ENCODE measurements at places on chromosomes 1 and 21.

DNA sequence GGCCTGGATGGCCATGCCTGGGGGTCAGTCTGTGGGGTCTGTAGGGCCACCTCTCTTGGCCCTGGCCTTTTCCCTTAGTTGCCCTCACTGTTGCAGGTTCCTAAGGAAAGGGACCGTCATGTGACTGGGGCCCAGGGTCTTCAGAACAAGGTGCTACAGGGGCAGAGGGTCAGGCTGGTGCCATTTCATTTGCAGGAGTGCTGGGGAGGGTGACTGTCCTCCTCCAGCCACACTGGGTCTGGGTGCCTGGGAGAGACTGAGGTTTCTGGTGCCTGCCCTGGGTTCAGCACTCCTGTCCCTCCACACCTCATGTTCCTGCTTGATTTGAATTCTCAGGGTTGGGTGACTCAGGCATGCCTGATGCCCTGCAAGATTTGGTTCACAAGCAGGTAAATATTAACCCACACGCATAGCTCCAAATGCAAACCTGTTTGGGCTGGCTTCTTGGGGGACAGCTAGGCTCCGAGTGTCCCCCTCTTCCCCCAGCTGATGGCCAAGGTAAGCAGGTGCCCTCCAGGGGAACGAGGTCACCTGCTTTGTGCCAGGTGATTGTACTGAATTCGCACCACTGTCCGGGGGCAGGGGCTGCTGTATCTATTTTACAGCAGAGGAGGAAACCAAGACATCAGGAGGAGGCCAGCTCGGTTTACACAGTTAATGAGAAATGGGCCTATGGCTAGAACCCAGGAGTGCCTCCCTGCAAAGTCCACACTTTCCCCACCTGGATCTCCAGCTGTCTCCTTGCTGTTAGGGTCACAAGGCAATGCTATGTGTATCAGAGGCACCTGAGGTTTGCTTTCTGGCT is 20.3 kb downstream of the ARHGEF10L start:
- DNase-seq: no peak

- DNase-seq: no peak
Measured at GRCh38 chr1:939511-940106, 15.9 kb downstream of the SAMD11 start.

GRCh38 chr1:6861075-6861724 is 75.9 kb downstream of the CAMTA1 start:
- DNase-seq: no peak

GRCh38 chr1:112054510-112054909 is 65.0 kb upstream of the KCND3 start:
- no peak for DNase-seq

GRCh38 chr1:191174298-191174697 is 696.6 kb upstream of the BRINP3 start:
- no peak for DNase-seq

GRCh38 chr1:6006882-6007281 is 14.7 kb upstream of the NPHP4 start:
- no peak for DNase-seq

GRCh38 chr1:1777583-1777899 is 729 bp downstream of the NADK start:
- DNase-seq: no peak

DNA sequence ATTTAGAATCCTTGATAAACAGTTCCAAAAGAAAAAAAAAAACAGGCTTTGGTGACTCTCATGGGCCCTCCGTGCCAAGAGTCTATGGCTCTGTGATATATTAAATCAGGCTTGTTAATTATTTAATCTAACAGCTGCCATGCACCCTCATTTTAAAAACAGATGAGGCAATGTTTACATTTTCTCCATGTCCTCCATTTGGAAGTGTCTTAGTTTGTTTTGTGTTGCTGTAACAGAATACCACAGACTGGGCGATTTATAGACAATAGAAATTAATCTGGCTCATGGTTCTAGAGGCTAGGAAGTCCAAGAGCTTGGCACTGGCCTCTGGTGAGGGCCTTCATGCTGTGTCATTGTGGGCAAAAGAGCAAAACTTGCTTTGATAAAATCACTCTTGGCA is 58.0 kb downstream of the B3GALT5 start:
- no peak for DNase-seq

- DNase-seq: no peak
Measured at GRCh38 chr1:227776331-227776771, 39.1 kb upstream of the PRSS38 start.

GRCh38 chr1:34356853-34357252 is 180.1 kb downstream of the C1orf94 start:
- DNase-seq: no peak

GRCh38 chr21:38322311-38322950 is 65.6 kb downstream of the KCNJ15 start:
- no peak for DNase-seq

DNA sequence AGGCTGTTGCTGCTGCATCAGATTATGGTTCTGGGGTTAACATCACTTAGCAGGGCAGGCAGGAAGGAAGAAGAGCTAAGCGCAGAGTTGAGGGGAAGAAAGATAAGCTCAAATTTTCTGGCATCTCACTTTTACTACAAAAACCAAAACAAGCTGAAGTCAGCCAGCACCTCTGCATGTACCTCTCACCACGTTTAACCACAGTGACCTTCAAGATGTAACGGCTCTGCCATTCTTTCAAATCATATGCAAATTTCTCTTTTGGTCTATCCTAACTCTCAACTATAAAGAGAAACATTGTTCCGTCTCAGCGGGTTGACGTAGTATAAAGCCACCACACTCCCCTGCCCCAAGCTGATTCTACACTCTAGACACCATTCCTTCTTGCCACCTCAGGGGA is 154.4 kb downstream of the OMA1 start:
- DNase-seq: no peak

DNA sequence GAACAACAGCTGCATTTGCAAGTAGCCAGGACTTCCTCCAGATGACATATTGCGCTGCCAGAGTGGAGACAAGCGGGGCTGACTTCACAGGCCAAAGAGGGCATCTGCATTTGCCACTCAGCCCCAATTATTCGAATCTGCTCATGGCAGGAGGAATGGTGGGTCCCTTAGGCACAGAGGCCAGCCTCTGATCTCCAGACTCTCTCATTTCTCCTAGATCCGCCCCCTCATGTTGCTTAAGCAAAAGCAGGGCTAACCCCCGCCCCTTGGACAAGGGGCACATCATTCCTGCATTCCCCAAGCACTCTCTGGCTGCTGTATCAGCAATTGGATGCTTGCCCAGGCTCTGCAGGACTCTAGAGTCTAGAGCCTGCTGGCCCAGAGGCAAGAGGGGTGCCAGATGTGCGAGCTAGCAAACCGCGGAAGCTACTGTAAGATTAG is 262.4 kb downstream of the ST6GALNAC3 start:
- DNase-seq: peak; percentile 32

GRCh38 chr1:95685081-95685480 is 451.1 kb downstream of the RWDD3 start:
- no peak for DNase-seq

DNA sequence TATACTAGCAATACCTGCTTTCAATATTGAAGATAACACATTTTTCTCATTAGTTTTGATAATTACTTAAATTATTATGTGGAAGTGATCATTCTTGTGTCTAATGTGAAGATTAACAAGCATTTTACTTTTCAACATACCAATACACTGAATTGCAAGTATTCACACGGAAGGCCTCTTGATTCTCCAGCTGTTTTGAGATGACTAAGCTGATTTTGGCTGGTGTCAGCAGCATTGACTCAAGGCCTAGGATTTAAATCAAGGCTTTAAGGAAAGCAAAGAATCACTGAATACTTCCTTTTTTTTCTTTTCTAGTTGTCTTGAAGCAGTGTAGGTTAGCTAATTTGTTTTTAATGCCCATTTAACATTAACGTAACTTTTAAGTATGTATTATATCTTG is 373.7 kb downstream of the SRGAP2C start:
- no peak for DNase-seq

- no peak for DNase-seq
Measured at GRCh38 chr1:157512036-157512969, 40.0 kb downstream of the FCRL5 start.

DNA sequence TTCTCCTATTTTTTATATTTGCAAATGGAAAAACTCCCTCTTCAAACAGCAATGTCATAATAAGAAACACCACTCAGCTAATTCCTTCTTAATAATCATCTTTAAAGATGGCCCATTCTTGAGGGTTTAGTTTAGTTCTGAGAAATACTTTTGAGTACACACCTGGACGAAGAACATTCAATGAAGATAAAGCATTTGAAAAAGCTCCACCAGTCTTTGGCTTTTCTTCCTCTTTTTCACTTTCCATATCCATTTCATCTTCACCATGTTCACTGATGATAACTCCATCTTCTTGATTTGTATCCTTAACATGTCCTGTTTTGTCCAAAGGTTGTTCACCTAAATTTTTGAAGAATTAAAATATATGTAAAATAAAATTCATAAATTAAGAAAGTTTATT is 7.4 kb downstream of the PAXBP1 start:
- no peak for DNase-seq

GRCh38 chr1:112991402-112992120 is 35.6 kb upstream of the SLC16A1 start:
- no peak for DNase-seq

DNA sequence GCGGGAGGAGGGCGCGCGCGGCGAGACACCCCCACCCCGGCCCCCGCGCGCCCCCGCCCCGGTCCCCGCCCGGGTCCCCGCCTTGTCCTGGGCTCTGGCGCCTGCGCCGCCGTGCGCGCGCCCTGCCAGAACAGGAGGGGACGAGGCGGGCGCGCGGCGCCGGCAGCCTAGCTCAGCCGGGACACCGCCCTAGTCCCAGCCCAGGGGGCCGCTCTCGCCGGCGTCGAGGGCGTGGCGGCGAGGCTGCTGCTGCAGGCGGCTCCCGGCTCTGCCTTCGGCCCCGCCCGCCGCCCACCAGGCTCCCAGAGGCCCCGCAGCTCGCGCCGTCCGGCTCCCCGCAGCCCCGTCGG is at the start of gene RCAN3:
Gene RCAN3 (plus strand): TSS at position 128 of the 350 bp plus-strand sequence. CDS start 11,537 bp downstream, outside the sequence.
- DNase-seq: no peak

DNA sequence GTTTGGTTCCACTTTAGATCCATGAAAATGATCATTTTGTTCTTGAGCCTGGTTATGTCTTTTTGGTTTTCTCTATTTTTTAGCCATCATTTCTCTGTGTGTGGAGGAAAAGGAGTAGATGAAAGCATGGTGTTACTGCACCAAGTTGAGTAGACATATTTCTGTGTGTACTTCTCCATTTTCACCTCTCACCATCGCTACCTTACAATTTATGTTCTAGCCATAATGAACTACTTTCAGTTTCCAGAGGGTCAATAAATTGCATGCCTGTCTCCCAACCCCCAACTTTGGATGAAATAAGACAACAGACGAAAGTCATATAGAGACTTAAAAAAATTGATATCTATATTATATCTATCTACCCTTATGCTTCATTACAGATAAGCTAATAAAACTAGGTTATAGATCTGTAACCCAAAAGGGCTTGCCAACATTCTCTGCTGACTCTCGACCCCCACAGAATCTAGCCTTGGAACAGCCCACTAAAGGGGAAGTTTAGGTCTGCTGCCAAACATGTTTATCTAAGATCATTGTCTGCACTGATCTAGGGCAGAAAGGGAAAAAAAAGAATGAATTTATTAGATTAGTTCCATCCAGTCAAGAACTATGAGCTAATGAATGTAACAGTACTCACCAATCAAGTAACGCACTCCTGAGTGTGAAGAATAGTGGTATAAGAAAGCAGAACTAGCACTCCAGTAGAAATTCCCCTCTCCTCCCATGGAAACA is 7.5 kb upstream of the MAN1A2 start:
- no peak for DNase-seq

DNA sequence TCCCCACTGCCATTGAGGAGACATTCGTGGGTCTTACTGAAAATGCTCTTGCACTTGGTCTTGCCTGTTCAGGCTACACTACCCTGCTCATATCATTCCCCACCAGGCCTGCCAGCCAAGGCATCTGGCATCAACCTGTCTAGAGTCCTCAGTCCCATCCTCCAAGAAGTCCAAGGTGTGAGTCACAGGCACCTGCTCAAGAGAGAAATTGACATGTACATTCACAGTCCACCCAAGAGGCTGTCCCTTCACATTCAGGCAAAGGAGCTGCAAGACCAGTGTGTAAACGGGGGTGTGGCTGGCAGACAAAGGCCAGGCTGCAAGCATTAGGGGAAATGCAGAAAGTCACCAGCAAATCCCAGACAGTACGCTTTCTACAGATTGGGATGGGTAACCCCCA is 13.1 kb upstream of the PLA2G2C start:
- DNase-seq: no peak

DNA sequence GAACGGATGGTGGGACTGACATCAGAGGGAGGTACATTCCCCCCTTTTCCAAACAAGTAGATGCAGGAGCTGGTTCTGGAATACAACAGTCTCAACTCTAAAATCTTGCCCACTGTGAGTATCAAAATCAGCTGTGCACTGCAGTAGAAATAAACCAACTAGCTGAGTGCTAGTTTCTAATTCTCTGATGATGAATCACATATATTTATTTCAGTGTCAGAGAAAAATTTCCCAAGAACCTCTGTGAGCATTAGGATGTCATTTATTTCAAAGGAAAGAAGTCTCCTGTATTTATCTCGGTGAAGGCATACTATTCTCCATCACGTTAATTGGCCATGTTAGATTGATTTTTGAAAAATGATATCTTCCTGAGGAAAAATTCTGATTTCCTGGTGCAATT is 67.1 kb downstream of the LHX9 start:
- no peak for DNase-seq

DNA sequence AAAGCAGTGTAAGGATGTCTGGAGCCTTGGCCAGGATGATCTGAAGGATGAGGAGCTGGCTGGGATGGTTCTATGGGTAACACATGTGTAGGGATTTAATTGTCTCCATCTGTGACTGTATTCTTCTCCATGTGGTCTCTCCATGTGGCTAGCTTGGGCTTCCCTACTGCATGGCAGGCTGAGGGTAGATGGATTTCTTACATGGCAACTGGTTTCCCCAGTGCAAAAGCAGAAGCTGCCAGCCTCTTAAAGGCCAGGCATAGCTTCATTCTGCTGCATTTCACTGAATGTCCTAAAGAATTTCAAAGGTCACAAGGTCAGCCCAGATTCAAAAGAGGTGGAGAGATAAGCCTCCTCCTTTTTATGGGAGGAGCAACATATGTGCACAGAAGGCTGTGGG is 61.7 kb downstream of the XCL2 start:
- DNase-seq: no peak

GRCh38 chr1:198798923-198799386 is 160.1 kb downstream of the PTPRC start:
- no peak for DNase-seq

- no peak for DNase-seq
Measured at GRCh38 chr1:116474921-116475849, 95.6 kb downstream of the CD58 start.

GRCh38 chr1:222106377-222106776 is 364.5 kb upstream of the DUSP10 start:
- no peak for DNase-seq
